Activated T-cell treated with anti-CD3 and anti-CD28 coated beads, Interleukin-2, amount 50 U/mL, for 72 hours (primary cell): ENCODE measurements at places on chromosomes 12 and 14. TPM values are rescaled to one million over a fixed set of nuclear protein-coding genes. Genes with fewer than 3 reads are reported as not detected.

GRCh38 chr14:90514015-90514398, 117.2 kb downstream of the CALM1 start:
- DNase-seq: no peak

DNA sequence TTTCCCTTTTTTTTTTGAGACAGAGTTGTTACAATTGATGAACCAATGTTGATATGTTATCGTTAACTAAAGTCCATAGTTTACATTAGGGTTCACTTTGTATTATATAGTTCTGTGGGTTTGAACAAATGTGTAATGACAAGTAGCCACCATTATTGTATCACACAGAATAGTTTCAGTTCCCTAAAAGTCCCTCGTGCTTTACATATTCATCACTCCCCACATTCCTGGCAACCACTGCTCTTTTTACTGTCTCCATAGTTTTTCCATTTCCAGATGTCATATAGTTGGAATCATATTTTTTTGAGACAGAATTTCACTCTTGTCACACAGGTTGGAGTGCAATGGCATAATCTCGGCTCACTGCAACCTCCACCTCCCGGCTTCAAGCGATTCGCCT, 12.5 kb downstream of the HSD17B6 start:
- no peak for DNase-seq

DNA sequence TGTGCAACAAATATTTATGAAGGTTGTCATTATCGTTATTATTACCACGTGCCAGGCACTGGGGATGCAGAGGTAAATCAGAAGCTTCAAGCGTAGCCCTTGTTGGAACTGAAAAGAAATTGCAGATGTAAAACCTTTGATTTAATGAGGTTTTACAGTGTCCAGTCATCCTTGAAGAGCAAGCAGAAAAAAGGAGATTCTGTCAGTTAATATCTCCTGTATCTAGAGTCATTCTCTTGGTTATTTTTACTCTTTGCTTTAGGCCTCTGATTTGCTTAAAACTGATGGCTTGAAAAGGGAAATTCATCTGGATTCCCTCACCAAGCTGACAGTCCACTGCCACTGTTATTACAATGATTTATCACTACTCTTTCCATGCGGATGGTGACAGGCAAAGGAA, 179.3 kb downstream of the GALC start:
- no peak for DNase-seq

- no peak for DNase-seq
Observed at GRCh38 chr12:130463275-130463658, 125.6 kb downstream of the PIWIL1 start.

- DNase-seq: no peak
Observed at GRCh38 chr14:76920331-76921087, 94.3 kb downstream of the LRRC74A start.

- DNase-seq: peak; percentile 46
Observed at GRCh38 chr12:116123451-116124258, 153.8 kb downstream of the MED13L start.

- no peak for DNase-seq
Observed at GRCh38 chr12:40325349-40325960, 100.7 kb downstream of the LRRK2 start.

- DNase-seq: no peak
Observed at GRCh38 chr14:49950275-49951228, 57.7 kb downstream of the ARF6 start.

GRCh38 chr12:58509116-58509885, 411.0 kb downstream of the LRIG3 start:
- no peak for DNase-seq

SLC10A1 gene
- total RNA-seq: not detected
